ENCODE measurements at places on chromosomes 3 and 15. TPM values are rescaled to one million over a fixed set of nuclear protein-coding genes. Genes with fewer than 3 reads are reported as not detected.

Gene TLR9
- total RNA-seq, result not detected

Gene EOMES
- total RNA-seq, result not detected

Gene NAALADL2
- total RNA-seq, result 30.5 TPM

Gene MYO1E
- 155 TPM for total RNA-seq

Gene LIPH
- total RNA-seq, result not detected

Gene CGNL1
- 0.65 TPM for total RNA-seq
